Naive thymus-derived CD4-positive, alpha-beta T cell (primary cell): ENCODE measurements at places on chromosomes 5 and 9.

- no peaks in the 10 kb centered on the region for H3K36me3 ChIP-seq
- H3K4me1 ChIP-seq: no peaks in the 10 kb centered on the region
- H3K27me3 ChIP-seq: no peaks in the 10 kb centered on the region
- no peak overlapping the region for H3K4me3 ChIP-seq
- no peak for DNase-seq
- H3K27ac ChIP-seq: no peak overlapping the region
Measured at GRCh38 chr5:128736553-128736952, 198.5 kb upstream of the FBN2 start.

- no peaks in the 10 kb centered on the region for H3K36me3 ChIP-seq
- H3K4me3 ChIP-seq: no peak overlapping the region
- H3K27me3 ChIP-seq: no peaks in the 10 kb centered on the region
Measured at GRCh38 chr5:65213921-65214525, 267.7 kb downstream of the ADAMTS6 start.

GRCh38 chr9:113771199-113771598 lies 104.9 kb upstream of the ZNF618 start:
- H3K27ac ChIP-seq: no peak overlapping the region
- H3K36me3 ChIP-seq: no peaks in the 10 kb centered on the region
- H3K4me3 ChIP-seq: no peak overlapping the region

DNA sequence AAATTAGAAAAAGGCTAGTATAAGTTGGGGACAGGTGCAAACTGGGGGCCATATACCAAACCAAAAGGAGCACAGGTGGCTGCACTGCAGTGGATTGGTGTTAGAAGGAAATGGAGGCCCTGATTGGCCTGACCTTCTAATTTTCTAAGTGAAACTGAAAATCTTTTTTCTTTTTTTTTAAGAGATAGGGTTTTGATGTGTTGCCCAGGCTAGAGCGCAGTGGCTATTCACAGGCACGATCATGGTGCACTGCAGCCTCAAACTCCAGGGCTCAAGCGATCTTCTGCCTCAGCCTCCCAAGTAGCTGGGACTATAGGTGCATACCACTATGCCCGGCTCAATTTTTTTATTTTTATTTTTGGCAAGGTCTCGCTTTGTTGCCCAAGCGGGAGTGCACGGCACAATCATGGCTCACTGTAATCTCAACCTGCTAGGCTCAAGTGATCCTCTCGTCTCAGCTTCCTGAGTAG lies 9.8 kb upstream of the CCDC69 start:
- H3K36me3 ChIP-seq: no peaks in the 10 kb centered on the region
- H3K27me3 ChIP-seq: no peaks in the 10 kb centered on the region
- no peak for DNase-seq
- no peak overlapping the region for H3K4me3 ChIP-seq
- no peaks in the 10 kb centered on the region for H3K4me1 ChIP-seq

GRCh38 chr5:143886651-143887638 lies 75.0 kb downstream of the HMHB1 start:
- H3K4me3 ChIP-seq: no peak overlapping the region
- DNase-seq: no peak
- H3K27me3 ChIP-seq: no peaks in the 10 kb centered on the region

GRCh38 chr5:173248481-173248880 lies 13.5 kb upstream of the NKX2-5 start:
- no peak overlapping the region for H3K4me3 ChIP-seq
- no peak overlapping the region for H3K27ac ChIP-seq
- H3K27me3 ChIP-seq: peaks cover 6% of the 10 kb centered on the region
- H3K4me1 ChIP-seq: no peaks in the 10 kb centered on the region
- H3K36me3 ChIP-seq: no peaks in the 10 kb centered on the region
- no peak for DNase-seq

GRCh38 chr5:28779161-28779754 lies 1740.9 kb upstream of the CDH9 start:
- H3K4me1 ChIP-seq: no peaks in the 10 kb centered on the region
- H3K4me3 ChIP-seq: no peak overlapping the region

DNA sequence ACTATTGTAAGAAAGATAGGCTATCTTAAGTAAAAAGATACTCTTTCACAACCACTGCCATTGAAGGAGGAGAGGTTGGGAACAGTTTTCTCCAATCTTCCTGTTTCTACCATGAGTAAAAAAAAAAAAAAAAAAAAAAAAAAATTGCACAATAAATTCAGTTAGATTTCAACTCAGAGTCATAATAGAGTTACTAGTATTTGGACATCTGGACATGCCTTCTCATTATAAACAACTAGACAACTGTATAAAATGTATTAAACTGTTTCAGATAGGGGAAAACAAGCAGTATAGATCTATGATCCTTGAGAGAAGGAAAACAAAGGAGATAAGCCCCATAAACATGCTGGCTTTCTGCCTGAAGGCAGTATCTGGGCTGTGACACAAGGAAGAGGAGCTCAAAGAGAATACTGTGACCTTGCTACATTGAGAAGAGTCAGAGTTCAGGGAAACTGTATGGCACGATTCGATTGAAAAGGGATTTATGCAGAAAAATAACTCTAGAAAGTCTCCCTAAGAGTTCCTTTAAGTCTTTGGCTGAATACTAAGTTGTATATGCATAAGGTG lies 249.2 kb upstream of the POU5F2 start:
- no peak overlapping the region for H3K4me3 ChIP-seq
- no peak for DNase-seq
- no peaks in the 10 kb centered on the region for H3K27me3 ChIP-seq
- H3K36me3 ChIP-seq: no peaks in the 10 kb centered on the region
- no peaks in the 10 kb centered on the region for H3K4me1 ChIP-seq

GRCh38 chr5:75243100-75243499 lies 6.4 kb upstream of the ANKRD31 start:
- no peaks in the 10 kb centered on the region for H3K36me3 ChIP-seq
- H3K4me3 ChIP-seq: no peak overlapping the region
- no peak for DNase-seq
- H3K27me3 ChIP-seq: no peaks in the 10 kb centered on the region
- H3K4me1 ChIP-seq: no peaks in the 10 kb centered on the region
- H3K27ac ChIP-seq: no peak overlapping the region

DNA sequence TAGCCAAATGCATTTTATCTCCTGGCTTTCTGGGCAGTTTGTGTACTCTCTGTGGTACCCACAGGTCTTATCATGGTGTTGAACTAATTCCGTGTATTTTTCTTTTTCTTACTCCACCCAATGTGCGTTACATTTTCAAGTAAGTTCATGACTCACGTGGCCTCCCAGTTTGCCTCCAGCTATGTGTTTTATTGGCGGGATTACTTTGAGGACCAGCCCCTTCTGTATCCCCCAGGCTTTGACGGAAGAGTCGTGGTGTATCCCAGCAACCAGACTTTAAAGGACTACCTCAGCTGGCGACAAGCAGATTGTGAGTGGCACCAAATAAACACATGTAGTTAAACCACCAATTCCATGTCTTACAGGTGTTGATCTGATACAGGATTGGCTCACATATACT lies 3.2 kb downstream of the THG1L start:
- no peak for DNase-seq
- no peak overlapping the region for H3K4me3 ChIP-seq
- H3K27me3 ChIP-seq: no peaks in the 10 kb centered on the region
- H3K36me3 ChIP-seq: no peaks in the 10 kb centered on the region
- no peak overlapping the region for H3K27ac ChIP-seq

GRCh38 chr9:126621919-126622735 lies 8.4 kb downstream of the LMX1B start:
- no peaks in the 10 kb centered on the region for H3K36me3 ChIP-seq
- H3K4me3 ChIP-seq: no peak overlapping the region
- DNase-seq: no peak
- H3K27me3 ChIP-seq: peaks cover 11% of the 10 kb centered on the region
- peaks cover 6% of the 10 kb centered on the region for H3K4me1 ChIP-seq

- no peaks in the 10 kb centered on the region for H3K36me3 ChIP-seq
- no peak overlapping the region for H3K27ac ChIP-seq
- no peak for DNase-seq
- no peaks in the 10 kb centered on the region for H3K4me1 ChIP-seq
Measured at GRCh38 chr5:108862211-108862610, 114.5 kb downstream of the FER start.
